Hippocampal formation (tissue), 2 donors: ENCODE measurements at places on chromosomes 4 and X.

DNA sequence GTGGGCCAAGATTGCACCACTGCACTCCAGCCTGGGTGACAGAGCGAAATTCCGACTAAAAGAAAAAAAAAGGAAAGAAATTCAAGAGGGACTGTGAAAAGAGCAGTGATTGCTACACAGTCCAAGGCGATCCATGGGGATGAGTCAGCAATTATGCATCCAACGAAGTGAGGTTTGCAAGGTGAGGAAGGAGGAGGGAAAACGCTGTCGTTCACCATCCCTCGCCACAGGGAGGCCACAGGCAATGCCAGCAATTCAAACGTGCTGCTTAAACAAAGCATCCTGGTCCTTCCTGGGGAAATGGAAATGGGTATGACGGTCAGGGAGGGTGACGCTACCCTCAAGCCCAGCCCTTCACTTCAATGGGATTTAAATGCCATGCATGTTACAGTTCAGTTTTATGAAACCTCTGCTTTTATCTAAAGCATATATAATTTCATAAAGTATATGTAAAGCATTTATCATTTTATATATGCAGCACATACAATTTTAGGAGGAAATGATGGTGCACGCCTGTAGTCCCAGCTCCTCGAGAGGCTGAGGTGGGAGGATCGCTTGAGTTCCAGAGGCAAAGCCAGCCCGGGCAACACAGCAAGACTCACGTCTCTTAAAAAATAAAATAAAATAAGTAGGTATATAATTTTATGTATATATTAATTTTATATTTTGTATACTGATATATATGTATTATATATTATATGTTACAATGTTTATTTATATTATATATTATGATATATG is 108.7 kb downstream of the DHRSX start:
- DNase-seq: no peak

DNA sequence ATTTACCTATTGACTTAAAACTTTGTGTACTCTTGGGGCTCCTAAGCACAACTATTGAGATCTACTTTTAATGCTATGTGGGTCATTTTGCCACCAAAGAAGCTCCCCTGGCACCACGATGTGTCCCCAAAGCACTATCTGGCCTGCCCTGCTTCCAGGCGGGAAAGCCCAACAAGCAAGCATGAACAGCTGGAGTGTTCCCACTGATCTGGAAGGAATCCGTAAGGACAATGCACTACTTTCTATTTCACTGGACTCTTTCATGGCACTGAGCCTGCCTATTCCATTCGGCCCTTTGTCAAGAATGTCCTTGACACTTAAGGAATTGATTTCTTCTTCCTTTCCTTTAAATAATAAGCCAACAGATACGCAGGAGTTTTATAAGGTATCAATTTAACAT is 38.8 kb downstream of the GRIA3 start:
- no peak for DNase-seq

- DNase-seq: no peak
Measured at GRCh38 chr4:77623091-77623490, 17.5 kb downstream of the CXCL13 start.

DNA sequence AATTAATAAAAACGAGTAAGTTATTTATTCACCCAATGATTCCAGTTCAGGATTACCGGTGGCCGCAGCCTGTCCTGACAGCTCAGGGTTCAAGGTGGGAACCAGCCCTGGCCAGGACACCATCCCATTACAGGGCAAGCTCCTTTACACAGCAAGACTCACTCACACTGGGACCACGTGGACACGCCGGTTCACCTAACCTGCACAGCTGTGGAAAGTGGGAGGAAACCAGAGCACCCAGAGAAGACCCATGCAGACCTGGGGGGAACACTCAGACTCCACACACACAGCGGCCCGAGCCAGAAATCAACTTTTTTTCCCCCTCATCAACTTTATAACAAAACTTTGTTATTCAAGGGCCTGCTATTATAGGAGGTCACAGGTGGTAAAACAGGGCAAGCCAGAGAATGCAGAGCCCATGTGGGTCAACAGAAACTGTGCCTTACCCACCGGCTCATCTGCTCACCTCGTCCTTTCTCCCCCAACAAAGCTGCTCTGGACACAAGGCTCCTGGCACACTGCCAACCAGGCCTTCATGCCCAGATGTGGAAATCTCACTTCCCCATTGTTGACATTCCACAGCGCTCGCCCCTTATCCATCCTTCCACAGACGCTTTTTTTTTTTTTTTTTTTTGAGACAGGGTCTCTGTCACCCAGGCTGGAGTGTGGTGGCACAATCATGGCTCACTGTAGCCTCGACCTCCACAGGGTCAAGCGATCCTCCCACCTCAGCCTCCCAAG is 8.0 kb upstream of the ODAPH start:
- no peak for DNase-seq

DNA sequence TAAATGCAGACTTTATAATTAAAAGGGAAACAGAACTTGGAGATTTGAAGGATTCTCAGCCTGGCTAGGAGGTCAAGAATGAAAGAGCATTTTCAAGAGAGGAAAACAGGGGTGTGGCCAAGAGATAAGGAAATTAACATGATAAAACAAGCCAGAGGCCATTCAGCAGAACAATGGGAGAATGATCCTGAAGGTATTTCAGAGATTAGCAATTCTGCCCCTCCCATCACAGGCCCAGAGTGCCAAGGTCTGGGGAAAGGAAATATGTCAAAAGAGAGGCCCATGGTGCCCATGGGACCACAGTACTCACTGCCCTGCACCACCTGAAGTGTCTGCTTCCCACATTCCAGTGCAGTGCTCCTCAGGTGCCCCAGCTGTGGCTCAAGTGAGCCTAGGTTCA is 188.5 kb upstream of the STS start:
- DNase-seq: no peak

DNA sequence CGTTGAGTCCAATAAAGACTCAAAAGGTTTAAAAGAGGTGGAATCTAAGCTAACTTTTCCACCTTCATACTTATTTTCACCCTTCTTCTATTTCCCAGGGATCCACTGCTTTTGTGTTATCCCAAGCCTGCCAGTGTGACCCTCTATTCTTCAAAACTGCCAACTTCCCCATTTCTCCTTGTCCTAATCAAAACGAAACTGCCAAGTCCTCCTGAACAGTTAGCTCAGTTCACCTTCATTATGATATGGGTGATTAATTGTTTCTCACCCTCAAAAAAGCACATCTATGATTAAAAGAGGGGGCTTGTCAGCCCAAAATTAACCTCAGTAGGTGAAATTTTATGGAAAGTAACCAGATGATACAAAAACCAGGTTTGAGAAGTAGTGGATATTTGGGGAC is 108.4 kb downstream of the GUCY2F start:
- no peak for DNase-seq

DNA sequence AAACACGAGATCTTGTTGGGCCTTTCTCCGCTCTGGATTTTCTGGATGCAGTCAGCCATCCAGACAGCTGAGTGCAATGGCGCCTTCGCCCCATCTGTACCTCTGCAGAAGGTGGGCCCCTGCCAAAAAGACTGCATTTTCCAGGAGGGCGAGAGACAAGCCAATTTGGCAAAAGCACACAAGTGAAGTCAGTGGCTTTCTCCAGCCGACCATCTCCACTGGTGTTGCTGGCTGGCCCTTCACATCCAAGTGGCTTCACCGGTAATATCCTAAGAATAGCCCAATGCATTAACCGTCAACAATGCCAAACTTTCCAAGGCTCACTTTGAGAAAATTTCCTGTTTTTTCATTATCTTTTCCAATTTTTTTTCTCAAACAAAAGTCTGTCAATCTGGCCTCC is 96.2 kb upstream of the MXRA5 start:
- no peak for DNase-seq
